ENCODE measurements at places on chromosomes 16 and 17.

GRCh38 chr17:27800522-27800921 is at the start of gene NOS2:
Gene NOS2, minus strand, starts transcription at chr17:27800529. Its CDS starts 1,720 bp downstream, at chr17:27798809.
- DNase-seq, result no peak

DNA sequence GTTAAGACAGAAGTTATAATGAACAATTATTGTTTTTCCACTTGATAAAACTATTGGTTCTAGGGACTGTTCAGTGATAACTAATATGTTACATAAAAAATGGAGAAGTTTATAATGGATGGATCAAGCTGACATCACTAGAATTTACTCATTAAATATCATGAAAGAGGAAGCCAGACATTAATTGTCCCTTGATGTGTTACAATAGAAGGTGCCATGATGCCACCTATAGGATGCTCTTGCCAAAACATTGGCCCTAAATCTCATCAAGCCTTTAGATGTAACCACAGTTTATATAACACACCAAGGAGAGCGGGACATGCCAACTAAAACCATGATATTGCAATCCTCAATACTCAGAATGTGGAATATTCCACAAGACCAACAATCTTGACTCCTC is 147.9 kb upstream of the MON1B start:
- no peak for DNase-seq

GRCh38 chr16:21563676-21564075 is 35.7 kb upstream of the METTL9 start:
- DNase-seq, result no peak

DNA sequence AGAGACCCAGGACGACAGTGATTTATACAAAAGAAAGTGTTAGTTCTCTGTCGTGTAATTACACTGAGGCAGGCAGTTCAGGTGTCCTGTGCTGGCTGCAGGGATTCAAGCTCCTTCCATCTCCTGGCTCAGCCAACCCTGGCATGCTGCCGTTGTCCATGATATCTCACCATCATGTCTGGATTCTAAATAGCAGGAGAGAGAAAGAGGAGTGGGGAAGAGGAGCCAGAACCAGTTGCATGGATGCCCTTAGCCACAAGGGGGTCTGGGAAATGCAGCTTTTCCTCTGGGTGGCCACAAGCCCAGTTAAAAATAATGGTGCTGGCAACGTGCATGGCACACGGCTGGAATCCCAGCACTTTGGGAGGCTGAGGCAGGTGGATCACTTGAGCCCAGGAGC is 9.7 kb downstream of the C16orf54 start:
- DNase-seq, result no peak

DNA sequence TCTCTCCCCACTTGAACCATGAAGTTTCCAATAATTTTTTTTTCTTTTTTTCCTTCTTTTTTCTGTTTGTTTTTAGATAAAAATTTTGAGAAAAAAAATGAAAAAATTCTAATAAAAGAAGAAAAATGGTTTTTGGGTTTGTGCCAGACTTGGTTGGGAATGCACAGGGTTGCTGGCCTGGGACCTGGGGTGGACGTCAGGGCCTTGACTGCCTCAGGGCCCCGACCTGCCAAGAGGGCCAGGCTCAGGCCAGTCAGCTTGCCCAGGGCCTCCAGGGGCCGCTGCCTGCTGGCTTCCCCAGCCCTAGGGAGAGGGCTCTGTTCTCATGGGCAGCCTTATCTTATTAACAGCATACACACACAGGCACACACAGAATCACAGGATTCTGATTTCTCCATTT is 6.5 kb downstream of the TBX6 start:
- DNase-seq, result no peak

- DNase-seq, result no peak
These were observed 71.9 kb downstream of the ABR start for GRCh38 chr17:1107777-1108477.

DNA sequence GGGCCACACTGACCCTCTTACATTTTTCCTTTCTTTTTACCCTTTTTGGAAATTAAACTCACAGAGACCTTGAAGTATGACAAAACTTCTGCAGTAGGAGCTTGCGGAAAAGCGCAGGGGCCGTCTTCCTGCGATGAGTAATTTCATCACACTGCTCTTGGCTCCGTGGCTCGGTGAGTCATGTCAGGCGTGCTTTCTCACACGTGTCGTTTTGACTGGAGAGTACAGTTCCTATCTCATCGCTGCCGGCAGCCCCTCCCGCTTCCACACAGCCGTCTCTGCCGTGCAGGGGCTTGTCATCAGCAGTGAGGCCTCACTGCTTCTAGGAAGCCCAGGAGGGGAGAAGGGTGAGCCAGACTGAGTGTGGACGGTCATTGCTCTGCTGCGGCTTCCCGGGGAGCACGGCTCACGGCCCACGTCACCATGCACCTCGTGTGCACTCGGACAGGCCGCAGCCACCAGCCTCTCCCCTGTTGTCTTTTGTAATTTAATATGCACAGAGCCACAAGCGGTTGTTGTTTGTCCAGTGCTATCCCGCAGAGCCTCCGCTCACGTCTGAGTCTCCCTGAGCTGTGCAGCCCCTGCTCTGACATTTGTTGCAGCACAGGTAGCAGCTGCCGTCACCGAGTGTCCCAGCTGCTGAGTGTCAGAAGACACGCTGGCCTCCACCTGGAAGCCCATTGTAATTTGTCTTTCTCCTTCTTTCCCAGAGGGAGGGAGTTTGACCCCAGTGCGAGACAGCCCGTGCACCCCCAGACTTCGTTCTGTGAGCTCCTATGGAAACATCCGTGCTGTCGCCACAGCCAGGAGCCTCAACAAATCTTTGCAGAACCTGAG is 99.4 kb upstream of the CHMP6 start:
- peak; percentile 76 for DNase-seq

GRCh38 chr17:29518359-29518758 is 48.5 kb downstream of the ABHD15 start:
- no peak for DNase-seq

GRCh38 chr16:46832757-46833459 is 1.9 kb upstream of the C16orf87 start:
- no peak for DNase-seq

DNA sequence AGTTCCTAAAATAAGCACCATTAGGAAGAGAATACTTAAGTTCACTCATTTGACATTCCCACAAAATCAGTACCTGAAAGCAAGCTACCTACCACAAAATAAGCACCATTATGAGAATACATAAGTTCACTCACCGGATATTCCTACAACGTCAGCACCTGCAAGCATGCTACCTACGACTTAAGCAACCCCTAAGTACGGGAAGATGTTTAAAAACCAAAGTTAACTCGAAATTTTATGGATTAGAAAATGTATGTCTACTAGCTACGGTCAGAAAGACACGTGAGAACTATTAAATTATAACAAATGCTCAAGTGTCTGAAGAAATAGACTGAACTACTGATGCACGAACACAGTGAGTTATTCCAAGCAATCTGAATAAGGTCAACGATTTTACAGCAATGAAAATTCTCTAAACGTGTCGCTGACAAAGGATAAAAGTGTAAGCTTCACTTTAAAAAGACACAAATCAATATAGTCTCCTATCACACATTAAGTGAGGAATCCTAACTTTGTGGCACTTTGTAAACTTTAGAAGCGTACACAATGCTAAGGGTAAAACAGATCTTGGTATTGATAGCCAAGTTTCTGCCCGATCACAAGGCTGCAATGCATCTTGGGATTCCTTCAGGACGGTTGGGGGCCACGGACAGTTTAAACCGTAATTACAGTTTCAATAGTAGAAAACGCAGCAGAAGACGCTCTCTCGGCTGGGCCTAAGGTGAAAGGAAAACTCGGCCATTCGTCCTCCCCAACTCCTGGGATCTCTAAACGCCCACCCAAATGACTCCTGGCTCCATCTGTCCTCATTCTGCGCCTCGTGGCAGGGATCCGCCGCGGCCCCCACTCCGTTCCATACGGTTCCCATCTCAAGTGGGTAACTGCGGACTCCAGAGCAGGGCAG is 1.3 kb downstream of the GSPT1 start:
- DNase-seq, result no peak

DNA sequence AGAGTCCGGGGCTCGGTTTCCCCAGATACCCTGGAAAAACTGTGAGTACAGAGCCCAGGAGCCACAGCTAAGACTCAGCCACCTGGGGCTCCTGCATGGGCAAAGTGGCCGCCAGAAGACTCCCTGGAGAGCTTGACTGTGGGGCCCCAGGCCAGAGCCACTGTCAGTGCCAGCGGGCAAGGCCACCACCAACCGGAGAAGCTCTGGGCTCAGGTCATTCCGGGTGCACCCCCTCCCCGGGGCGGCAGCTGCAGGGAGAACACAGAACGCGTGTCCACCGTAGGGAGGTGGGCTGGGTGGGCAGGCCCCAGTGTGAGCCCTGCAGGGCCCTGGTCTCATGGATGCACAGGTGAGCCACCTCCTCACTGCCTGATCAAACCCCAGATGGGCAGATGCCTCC is 22.3 kb upstream of the RBFOX3 start:
- DNase-seq, result no peak

DNA sequence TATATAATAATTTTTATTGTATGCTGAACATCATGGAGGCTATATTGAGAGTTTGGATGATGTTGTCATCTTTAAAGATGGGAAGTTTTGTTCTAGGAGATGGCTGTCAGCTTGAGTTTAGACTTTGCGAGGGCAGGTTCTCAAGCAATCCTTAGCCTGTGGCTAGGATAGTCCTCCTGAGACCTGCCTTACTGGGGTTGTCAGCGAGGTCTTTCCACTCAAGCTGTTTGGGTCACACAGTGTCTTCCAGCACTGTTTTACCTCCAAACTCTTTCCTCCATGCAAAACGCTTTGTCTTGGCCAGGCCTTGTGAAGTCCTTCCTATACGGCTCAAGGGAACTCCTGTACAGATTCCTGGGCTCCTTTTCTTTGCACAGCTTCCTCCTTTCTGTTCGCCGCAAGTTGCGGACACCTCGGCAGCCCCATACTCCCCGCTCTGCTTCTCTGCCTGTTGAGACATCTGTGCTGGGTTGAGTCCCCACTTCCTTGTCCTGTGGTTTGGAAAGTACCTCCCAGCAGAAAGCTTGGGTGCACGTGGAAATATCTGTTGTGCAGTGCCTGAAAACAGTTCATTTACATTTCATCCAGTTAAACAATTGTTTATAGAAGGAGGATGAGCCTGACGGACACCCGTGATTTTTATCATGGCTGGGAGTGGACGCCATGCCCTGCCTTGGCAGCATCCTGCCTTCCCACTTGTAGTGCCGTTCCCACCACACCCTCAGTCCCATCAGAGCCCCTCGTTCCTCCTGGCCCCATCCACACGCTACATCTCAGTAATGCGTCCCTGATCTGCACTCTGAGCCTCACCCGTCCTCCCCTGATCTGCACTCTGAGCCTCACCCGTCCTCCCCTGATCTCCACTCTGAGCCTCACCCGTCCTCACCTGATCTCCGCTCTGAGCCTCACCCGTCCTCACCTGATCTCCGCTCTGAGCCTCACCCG is 55.0 kb upstream of the CBFA2T3 start:
- DNase-seq, result peak; percentile 37

- DNase-seq, result no peak
These were observed 12.9 kb downstream of the HEATR6 start for GRCh38 chr17:60065867-60066266.

DNA sequence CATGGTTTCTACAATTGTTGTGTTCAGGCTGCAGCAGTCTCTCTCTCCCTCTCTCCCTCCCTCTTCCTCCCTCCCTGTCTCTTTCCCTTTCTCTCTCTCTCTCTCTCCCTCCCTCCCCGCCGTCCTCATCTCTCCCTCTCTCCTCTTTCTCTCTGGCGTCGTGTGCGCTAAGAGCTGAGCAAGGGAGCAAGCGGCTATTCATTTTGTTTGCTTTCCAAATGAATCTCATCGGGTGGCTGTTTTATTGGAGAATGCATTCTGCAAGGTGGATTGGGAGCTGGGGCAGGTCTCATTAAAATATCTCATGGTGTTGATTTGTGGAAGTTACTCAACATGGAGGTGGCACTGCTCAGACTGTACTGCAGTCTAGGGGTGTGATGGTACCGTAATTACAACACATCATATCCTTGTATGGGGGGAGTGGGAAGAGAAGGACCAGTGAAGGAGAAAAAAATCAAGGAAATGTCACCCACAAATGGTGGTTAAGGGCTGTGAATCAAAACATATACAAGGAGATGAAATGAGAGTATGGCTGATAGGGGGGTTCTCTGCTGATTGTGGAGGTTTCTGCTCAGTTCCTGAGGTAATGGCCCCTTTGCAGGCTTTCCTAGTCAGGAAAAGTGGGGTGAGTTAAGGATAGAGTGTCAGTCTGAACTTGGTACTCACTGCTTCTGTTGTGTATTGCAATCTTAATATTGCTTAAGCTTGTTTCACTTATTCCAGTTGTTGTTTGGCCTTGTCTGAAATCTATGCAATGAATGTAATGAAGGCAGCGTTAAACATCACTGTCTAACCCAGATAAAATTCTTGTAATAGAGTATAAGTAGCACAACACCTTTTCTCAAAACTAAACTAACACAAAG is 2.7 kb downstream of the MSL1 start:
- DNase-seq, result no peak

DNA sequence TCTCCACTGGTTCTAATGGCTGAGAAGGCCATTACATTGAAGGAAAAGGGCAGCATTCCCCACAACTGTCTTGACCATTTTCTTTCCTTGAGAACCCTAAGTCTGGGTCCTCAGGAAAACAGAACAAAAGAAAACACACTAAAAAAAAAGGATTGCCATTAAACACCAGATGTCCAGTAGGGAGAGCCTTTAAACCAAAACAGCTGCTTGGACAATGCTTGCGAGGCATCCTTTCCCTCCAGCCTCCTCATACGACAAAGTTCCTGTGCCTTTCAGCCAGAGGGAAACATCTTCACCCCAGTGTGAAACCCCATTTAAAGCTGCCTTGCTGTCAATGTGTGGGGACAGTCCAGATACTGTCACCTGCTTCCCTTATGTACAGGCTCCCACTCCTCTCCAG is 74.3 kb downstream of the MMD start:
- no peak for DNase-seq

DNA sequence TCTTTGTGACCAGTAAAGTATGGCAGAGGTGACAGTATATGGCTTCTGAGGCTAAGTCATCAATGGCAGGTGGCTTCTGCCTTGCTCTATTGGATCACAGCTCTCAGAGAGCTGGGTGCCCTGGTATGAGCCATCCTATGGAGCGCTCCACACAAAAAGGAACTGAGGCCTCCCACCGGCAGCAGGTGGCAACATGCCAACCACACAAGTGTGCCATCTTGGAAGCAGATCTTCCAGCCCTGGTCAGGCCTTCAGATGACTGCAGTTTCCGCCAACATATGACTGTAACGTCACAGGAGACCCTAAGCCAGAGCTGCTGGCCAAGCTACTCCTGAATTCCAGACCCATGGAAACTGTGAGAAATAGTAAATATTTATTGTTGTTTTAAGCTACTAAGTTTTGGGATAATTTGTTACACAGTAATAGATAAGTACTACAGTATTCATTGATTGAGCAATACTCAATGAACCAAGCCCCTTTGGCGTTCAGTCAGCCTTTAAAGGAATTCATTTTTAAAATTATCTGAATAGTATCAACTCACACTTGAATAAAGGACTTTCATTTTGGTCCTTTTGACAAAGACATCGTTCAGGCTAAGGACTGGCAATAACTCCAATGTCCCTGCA is 69.4 kb upstream of the LHX1 start:
- no peak for DNase-seq

GRCh38 chr17:67671493-67671892 is 46.2 kb upstream of the NOL11 start:
- DNase-seq, result no peak
